ENCODE measurements at places on chromosomes 16 and 17. TPM values are rescaled to one million over a fixed set of nuclear protein-coding genes. Genes with fewer than 3 reads are reported as not detected.

CEMP1 gene
- 0.38 TPM for polyA plus RNA-seq

DNA sequence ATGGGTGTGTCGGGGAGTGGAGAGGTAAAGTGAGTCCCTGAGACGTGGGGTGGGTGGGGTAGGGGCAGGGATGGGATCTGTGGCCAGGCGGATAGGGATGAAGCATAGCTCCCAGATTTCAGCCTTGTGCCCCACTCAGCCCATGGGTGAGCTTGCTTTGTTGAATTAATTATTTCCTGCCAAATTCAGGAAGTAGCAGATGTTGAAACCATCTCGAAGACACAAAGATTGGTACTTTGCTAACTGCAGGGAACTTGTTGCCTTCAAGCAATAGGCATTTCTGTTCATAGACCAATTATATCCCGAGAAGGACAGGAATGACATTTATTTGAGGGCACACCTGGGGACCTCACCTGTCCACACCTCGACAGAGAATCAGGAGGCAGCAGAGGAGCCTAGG, 11.0 kb upstream of the C16orf74 start:
- H3K36me3 ChIP-seq, result no peaks in the 10 kb centered on the region
- no peaks in the 10 kb centered on the region for H3K4me1 ChIP-seq
- DNase-seq, result no peak
- H3K4me3 ChIP-seq, result no peak overlapping the region

GRCh38 chr17:15233971-15234370, 31.2 kb downstream of the PMP22 start:
- H3K4me1 ChIP-seq, result no peaks in the 10 kb centered on the region
- no peaks in the 10 kb centered on the region for H3K27me3 ChIP-seq
- no peak for DNase-seq

DNA sequence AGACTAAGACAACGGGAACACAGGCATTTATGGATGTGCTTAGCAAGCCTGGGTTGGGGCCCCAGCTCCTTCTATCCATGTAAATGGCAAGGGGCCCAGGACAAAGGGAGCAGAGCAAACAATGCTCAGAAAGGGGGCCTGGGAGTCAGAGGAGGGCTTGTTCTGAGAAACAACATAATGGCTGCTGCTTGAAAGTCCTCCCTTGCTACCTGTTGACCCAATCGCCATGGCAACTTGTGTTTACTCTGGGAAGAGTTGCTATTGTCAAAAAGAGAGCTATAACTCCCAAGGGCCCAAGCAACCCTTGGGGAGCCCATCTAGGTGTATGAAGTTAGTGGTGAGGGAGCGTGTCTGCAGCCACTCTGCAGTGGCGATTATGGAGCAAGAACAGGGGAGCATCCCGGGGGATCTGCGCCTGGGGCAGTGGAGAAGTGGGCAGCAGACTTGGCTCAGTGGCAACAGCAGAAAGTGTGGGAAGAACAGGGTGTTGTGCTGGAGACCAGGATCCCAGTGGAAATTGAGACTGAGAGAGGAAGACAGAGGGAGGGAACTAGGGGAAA, 118.7 kb upstream of the NLRP1 start:
- no peaks in the 10 kb centered on the region for H3K27me3 ChIP-seq
- H3K4me3 ChIP-seq, result no peak overlapping the region
- no peaks in the 10 kb centered on the region for H3K36me3 ChIP-seq
- no peak for DNase-seq

DNA sequence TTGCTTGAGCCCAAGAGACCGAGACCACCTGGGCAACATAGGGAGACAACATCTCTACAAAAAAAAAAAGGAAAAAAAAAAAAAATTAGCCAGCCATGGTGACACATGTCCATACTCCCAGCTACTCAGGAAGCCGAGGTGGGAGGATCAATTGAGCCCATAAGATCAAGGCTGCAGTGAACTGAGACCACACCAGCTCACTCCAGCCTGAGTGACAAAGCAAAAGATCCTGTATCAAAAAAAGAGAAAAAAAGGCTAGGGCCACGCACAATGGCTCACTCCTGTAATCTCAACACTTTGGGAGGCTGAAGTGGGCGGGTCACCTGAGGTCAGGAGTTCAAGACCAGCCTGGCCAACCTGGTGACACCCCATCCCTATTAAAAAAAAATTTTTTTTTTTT, 13.8 kb downstream of the SUMO2 start:
- H3K36me3 ChIP-seq, result peaks cover 2% of the 10 kb centered on the region
- no peaks in the 10 kb centered on the region for H3K27me3 ChIP-seq
- H3K4me3 ChIP-seq, result no peak overlapping the region
- no peak for DNase-seq
- H3K4me1 ChIP-seq, result no peaks in the 10 kb centered on the region

KRT17 gene
- polyA plus RNA-seq, result 33.2 TPM

DNA sequence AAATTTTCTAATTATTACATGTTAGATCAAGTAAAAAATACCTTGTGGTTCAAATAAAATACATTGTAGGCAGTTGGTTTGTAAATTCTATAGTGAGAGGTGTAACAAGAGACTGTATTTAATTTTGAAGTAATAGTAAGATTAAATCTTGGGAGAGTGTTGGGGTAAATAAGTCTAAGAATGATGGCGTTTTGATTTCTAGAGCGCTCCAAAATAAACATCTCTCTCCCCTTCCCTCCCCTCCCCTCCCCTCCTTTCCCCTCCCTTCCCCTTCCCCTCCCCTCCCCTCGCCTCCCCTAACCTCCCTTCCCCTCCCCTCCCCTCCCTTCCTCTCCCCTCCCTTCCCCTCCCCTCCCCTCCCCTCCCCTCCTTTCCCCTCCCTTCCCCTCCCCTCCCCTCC, 200.6 kb upstream of the EEF2KMT start:
- H3K27ac ChIP-seq, result no peak overlapping the region
- no peaks in the 10 kb centered on the region for H3K4me1 ChIP-seq
- H3K4me3 ChIP-seq, result no peak overlapping the region
- H3K27me3 ChIP-seq, result no peaks in the 10 kb centered on the region

SPATA32 gene
- not detected for polyA plus RNA-seq

GRCh38 chr17:45061606-45062205, 589 bp downstream of the NMT1 start:
- H3K36me3 ChIP-seq, result no peaks in the 10 kb centered on the region
- no peak for DNase-seq
- no peak overlapping the region for H3K27ac ChIP-seq

GRCh38 chr17:11898526-11899235, 98.6 kb downstream of the ZNF18 start:
- H3K4me1 ChIP-seq, result no peaks in the 10 kb centered on the region
- no peaks in the 10 kb centered on the region for H3K36me3 ChIP-seq
- no peak for DNase-seq
- H3K27ac ChIP-seq, result no peak overlapping the region
- no peak overlapping the region for H3K4me3 ChIP-seq

- DNase-seq, result no peak
- H3K4me3 ChIP-seq, result no peak overlapping the region
- H3K27me3 ChIP-seq, result no peaks in the 10 kb centered on the region
- peaks cover 5% of the 10 kb centered on the region for H3K36me3 ChIP-seq
Observed at GRCh38 chr17:60173304-60173819, 23.6 kb downstream of the CA4 start.
